Kidney (tissue), 22 donors: ENCODE measurements at places on chromosomes 12 and 14.

DNA sequence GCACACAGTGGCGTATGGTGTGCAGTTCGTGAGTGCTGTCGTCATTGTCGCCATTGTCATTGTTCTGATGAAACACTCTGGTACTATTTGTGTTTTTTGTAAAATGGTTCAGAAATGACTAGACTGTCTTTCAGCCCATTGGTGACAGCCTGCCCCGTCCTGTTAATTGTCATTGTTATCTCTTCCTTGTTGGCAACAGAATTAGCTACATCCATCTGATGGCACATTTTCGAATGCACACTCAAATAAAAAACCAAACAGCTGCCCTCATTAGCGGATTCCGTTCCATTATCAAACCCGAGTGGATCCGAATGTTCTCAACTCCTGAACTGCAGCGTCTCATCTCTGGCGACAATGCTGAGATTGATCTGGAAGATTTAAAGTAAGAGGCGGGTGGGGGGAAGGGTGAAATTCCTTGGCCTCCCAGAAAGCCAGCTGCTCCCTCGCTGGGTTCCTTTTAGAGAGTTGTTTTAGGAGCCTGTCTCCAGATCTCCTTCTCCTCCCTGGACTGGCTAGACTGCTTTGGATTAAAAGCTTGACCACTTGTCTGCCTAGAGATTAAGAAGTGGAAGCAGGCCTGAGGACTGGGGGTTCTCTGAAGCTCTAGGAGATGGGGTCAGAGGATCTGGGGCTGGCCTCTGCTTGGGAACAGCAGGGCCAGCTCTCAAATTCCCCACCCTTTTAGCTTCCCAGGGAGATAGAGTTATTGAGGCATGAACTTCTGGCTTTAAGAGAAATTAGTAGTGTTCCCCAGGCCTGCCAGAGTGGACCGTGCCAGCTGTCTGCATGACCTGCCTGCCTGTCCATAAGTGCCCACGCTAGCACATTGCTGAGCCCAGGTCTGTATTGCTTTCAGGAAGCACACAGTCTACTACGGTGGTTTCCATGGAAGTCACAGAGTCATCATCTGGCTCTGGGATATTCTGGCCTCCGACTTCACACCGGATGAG lies 43.3 kb downstream of the MMAB start:
- no peak for DNase-seq

DNA sequence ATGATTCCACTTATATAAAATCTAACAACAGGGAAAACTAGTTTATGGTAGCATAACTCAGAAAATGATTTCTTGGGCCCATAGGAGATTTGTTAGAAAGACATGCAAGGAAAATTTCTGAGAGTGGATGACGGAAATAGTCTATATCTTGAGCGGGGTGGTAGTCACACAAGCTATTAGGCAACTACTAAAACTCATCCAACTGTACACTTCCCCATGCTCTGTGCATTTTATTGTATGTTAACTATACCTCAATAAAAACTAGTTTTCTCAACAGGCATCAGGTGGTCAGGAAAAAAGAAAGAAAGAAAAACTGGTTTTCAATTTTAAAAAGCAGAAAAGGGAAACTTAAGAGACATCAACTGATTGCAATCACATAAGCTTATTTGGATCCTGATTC lies 9.9 kb downstream of the SLC5A8 start:
- no peak for DNase-seq

DNA sequence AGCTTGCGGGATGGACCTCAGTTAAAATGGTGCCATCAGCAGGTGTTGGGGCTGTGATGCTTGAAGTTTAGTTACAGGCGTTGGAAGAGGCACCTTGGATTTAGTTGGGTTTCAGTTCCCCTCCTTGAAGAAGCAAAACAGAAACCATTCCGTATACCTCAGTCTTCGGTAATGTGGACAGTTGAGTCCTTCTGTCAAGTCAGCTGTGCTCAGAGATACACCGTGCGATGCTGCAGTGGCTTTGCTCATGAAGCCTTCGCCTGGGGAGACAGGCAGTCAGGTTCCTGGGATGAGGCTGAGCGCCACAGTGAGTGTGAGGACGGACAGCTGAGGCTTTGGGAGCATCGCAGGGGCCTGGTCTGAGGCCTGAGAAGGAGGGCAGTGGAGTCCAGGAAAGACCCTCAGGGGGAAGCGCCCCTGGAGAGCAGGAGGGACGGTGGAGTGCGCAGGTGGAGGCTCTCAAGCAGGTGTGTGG lies 7.4 kb downstream of the RAN start:
- DNase-seq: no peak

DNA sequence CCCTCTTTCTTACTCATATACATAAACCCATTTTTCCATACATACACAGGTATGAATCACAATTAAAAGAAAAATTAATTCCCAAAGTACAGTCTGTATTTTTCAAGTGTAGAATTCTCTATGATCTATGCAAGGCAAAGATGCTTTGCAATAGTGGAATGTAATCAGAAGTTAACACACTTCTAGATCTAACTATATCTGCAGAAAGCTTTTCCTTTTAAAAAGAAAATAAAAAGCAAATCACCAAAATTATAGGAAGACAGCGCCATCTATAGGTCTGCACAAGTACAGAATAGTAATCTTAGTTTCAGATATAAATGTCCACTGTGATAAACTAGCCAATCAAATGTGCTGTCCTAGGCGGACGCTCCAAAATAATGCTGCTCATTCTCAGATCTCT lies 22.0 kb downstream of the SLC25A21 start:
- no peak for DNase-seq

DNA sequence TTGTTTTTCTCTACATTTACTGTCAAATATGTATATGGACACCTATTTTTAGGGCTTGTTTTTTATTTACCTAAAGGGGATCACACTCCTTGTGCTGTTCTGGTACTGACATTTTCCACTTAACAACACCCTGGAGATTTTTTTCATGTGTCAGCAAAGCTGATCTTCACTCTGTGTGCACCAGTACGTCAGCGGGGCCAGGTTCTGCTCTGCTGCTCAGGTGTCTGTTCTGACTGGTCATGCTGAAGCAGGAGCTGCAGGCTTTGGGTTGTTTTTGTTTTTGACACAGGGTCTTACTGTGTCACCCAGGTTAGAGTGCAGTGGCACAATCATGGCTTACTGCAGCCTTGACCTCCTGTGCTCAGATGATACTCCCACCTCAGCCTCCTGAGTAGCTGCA lies 81.9 kb upstream of the CCND2 start:
- peak; percentile 48 for DNase-seq

DNA sequence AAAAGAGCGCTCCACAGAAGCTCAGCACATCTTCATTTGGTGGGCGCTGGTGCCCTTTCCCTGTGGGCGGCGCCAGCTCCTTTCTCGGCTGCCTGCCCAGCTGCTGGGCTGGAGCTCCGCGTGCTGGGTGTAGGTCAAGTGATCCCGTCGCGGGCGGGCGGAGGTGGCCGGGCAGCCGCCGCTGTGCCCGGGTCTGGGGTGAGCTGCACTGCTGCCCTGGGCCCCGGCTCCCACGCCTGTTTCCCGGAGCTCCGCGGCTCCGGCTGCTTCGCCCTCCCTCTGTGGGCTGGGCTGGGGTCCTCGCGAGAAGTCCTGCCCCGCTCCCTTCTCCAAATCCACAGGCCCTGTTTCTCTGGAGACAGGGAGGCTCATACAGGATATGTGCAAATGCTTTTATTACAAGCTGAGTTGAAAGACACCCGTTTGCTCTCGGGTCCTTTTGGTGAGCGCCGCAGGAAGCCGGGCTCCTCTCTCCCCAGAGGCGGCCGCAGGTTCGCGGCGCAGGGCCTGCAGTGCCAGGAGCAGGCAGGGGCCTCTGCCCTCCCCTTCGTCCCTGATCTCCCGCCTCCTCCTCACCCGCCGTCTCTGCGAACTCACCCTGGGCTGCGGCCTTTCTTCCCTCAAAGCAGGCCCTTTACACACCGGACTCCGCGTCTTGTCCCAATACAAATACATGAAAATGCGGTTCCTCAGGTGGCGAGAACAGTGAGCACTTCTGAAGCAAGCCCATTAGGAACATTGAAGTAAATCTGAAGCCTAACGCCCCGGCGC lies 67.8 kb upstream of the CAPRIN2 start:
- peak; percentile 86 for DNase-seq

DNA sequence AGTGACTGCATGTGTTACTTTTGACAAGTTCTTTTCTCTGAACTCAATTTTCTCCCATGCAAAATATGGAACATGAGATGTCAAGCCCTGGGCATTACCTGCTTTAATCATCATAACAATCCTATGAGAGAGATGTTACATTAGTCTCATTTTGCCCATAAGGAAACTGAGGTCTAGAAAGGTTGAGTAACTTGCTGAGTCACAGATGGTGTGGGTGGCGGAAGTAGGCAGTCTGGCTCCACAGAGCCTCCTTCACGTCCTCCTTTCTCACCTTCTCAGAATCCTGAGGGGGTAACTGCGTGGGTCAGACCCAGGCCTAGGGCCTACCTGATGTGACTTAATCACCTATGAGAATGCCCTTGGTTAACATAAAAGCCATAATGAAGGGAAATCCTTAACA lies 50.7 kb downstream of the TMTC1 start:
- no peak for DNase-seq

DNA sequence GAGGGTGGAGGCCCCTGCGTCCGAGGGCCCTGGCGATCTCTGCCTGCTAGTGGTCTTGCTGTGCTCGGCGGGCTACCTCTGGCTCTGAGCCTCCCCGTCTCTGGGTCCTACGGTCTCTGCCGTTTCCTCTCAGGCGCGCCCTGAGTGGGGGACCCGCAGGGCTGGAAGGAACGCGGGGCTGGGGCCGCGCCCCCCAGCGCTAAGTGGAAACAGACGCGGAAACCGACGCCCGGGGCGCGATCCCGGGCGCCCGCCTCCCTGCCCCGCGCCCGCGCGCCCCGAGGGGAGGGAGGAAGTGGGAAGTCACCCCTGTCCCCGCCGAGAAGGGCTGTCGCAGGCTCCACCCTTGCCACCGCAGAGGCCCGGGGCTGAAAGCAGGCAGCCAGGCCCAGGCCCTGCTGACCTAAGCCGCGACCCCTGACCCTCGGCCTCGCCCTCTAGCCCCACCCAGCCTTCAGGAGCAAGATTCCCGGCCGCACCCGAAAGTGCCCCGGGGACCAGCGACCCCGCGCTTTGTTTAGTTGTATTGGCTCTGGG lies 831 bp downstream of the CRIP1 start:
- no peak for DNase-seq

DNA sequence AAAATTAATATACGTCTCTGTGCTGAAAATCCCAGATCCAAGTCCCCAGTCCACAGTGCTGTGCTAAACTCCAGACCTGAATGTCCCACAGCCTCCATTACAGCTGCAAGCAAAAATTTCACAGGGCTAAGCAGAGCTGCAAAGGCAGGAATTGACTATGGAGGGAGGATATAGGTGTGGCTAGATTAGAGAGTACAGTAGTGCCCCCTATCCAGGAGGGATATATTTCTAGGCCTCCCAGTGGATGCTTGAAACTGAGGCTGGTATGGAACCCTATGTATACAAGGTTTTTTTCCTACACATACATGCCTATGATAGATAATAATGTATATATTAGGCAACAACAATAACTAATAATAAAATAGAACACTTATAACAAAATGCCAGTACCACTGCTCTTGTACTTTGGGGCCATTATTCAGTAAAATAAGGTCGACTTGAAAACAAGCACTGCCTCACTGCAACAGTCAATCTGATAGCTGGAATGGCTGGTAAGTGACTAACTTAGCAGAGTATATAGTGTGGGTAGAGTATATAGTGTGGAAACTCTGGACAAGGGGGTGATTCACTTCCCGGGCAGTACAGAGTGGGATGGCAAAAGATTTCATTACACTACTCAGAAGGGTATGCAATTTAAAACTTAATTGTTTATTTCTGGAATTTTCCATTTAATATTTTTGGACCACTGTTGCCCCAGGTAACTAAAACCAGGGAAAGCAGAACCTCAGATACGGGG lies 82.7 kb downstream of the C14orf132 start:
- DNase-seq: no peak

- no peak for DNase-seq
These were observed 442.0 kb downstream of the MED13L start for GRCh38 chr12:115835445-115835844.

- DNase-seq: no peak
These were observed 55.2 kb upstream of the NTF3 start for GRCh38 chr12:5376591-5377207.

GRCh38 chr12:92729773-92730305 lies 27.1 kb downstream of the PLEKHG7 start:
- no peak for DNase-seq

- DNase-seq: peak; percentile 59
These were observed 221.9 kb downstream of the PELI2 start for GRCh38 chr14:56339855-56340701.

GRCh38 chr12:62003701-62004100 lies 256.5 kb upstream of the USP15 start:
- no peak for DNase-seq

- DNase-seq: no peak
These were observed 34.4 kb upstream of the TSPAN9 start for GRCh38 chr12:3042826-3043225.

DNA sequence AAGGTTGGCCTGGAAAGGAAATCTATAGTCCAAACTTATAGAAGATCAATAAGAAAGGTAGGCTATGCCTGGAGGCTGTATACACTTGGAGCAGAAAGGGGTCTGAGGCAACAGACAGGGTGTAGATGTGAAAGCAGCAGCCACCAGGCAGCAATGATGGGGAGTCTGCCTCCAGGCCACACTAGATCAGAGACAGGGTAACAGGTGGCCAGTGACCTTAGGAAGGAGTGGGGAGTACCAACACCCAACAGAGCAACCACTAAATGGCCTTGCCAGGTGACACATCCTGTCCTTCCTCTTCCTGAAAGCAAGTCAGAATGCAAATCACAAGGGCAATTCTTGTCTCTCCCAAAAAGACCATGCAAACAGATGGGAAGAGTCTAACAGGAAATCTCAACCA lies 46.4 kb upstream of the NID2 start:
- DNase-seq: no peak
